ENCODE measurements at places on chromosomes 12 and 14.

- no peak for DNase-seq
Observed at GRCh38 chr14:65095633-65096205, 6.6 kb downstream of the MAX start.

GRCh38 chr12:131982041-131982440 lies 32.3 kb downstream of the EP400 start:
- DNase-seq, result no peak

DNA sequence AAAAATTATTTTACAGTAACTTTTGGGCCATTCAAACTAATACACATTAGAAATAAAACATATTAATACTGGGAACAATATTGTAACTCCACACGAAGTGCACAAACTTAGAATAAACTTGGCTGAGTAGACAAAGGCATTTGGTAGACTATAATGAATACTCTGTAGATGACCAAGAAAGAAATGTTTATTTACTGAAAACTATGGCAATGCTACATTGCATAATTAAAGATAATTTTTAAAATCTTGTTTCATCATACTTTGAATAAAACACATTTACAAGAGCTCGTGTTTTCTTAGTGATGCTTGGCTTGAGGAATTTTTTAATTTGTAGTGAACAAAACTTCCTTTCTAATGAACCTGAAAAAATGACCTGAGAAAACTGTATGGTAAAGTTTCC lies 21.3 kb downstream of the RERG start:
- no peak for DNase-seq

- DNase-seq, result no peak
Observed at GRCh38 chr12:6084261-6084968, 40.1 kb downstream of the VWF start.

DNA sequence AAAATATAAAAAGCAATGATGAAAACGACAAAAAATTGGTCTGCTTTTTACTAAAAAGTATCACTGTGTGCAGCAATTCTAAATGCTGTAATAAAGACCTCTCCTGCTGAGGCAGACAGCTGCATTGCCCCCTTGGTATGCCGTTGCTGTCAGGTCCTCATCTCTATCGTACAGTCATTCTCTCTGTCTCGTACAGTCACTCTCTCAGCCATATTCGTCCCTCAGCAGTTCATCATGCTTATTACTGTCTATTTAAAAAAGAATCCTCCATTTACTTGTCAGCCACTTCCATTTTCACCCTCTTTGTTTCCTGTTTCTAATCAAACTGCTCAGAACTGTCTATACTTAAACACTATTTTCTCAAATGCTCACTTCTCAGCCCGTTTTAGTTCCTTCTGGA lies 123.6 kb downstream of the DIP2B start:
- no peak for DNase-seq

GRCh38 chr12:132155771-132156572 lies 11.7 kb downstream of the NOC4L start:
- no peak for DNase-seq

DNA sequence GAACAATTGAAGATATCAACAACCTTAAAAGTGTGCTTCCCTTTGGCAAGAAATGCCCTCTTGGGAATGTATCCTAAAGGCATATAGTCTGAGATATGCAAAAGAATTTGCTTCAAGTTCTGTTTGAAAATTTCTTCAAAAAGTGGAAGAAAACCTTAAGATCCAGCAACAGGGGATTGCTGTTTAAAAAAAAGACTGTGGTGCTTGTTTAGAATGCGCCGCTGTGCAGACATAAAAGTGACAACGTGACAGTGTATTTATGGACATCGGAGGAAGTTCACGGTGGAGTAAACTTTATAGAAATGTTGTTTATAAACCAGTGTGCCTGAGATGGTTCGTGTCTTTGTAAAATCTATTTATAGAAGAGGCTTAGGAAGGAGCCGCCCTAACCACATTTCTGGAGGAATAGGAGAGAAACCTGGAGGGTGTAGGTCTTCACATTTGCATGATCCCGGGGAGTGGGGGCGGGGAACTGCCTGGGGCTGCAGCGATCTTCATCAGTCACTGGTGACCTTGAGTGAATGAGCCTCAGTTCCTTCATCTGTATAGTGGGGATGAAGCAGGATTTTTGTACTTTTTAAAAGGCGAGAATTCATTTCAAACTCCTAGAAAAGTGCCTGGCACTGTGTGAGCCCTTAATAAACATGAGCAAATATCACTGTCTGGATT lies 27.5 kb downstream of the ADGRD1 start:
- DNase-seq, result no peak
